CD4-positive, alpha-beta T cell treated with Interleukin-17A for 1 hour (primary cell): ENCODE measurements at places on chromosomes 12 and 14.

- DNase-seq, result no peak
Measured at GRCh38 chr14:79453276-79453675, 758.0 kb downstream of the DIO2 start.

GRCh38 chr14:100103250-100104005 is 38.2 kb downstream of the EVL start:
- no peak for DNase-seq

- no peak for DNase-seq
Measured at GRCh38 chr14:42980419-42980818, 1373.7 kb downstream of the LRFN5 start.

DNA sequence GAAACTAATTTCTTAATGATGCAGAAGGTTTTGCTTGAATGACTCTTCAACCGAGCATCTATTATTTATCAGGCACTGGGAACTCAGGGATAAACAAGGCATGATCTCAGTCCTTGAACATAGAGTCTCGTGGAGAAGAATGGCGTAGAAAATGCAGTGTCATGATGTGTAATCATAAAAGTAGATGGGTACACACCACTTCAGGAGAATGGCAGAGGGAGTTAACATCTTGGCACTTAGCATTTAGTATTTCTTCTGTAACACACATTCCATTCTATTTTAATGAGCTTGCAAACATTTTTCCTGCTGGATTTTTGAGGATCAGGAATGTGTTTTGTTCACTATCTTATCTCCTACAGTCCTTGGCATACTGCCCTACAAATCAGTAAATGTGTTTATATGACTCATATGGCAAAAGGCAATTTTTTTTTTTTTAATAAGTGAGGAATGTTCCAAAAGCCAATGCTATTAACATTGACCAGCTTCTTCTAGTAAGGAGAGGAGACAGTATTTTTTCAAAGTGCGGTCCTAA is 3.8 kb downstream of the TXNRD1 start:
- DNase-seq, result no peak

DNA sequence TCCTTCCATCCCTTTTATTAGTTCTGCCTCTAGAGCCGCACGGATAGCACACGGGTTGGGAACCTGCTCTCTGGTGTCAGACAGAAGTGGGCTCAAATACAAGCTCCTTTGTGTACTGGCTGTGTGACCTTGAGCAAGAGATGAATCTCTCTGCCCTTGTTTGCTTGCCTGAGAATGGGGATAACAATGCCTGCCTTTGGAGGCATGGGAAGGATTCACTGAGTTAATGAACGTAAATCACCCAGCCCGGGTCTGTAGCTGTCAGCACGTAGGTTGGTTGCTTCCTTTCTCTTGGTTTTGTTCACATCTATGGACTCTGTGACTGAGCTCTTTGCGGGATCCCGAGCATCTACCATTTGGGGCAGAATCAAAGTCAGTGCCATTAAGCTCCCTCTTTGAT is 79.3 kb upstream of the NRXN3 start:
- DNase-seq, result no peak
